ENCODE measurements at places on chromosomes 16 and 17.

GRCh38 chr17:7019839-7020519 is 2.9 kb upstream of the BCL6B start:
- no peak for DNase-seq

DNA sequence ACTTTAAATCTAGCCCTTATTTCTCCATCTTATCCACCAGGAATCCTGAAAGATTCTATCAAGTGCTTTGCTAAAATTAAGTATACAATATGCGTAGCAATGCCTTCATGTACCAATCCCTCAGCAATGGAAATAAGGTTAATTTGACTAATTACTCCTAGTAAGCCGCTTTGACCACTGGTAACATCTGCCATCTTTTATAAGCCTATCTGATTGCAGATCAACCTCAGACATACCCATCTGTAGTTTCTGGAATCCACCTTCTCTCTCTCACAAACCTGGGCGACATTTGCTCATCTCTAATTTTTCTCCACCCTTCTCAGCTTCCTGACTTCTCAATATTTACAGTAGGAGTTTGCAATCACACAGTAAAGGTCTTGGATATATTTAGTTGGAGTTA is 138.8 kb upstream of the CRHR1 start:
- no peak for DNase-seq

DNA sequence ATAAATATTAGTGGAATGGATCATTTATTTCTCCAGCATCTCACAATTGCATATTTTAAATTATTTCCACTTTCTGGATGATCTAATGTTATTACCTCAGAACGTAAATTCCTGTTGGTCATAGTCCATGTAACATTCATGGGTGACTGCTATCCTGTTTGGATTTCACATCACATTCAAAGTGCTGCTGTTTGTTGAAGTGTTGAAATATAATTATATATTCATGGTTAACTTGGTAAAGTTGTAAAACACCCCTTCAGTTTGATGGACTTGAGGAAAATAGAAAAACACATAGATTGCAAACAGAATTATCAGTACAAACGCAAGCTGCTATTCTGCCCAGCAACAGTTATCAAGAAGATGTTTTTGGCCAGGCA is 59.6 kb downstream of the TANGO6 start:
- no peak for DNase-seq

GRCh38 chr17:83190601-83191387 is 111.4 kb downstream of the METRNL start:
- no peak for DNase-seq

GRCh38 chr16:2237102-2237482 is 848 bp downstream of the DNASE1L2 start:
- DNase-seq: no peak

GRCh38 chr17:44110011-44110686 is 13.3 kb downstream of the HDAC5 start:
- no peak for DNase-seq

DNA sequence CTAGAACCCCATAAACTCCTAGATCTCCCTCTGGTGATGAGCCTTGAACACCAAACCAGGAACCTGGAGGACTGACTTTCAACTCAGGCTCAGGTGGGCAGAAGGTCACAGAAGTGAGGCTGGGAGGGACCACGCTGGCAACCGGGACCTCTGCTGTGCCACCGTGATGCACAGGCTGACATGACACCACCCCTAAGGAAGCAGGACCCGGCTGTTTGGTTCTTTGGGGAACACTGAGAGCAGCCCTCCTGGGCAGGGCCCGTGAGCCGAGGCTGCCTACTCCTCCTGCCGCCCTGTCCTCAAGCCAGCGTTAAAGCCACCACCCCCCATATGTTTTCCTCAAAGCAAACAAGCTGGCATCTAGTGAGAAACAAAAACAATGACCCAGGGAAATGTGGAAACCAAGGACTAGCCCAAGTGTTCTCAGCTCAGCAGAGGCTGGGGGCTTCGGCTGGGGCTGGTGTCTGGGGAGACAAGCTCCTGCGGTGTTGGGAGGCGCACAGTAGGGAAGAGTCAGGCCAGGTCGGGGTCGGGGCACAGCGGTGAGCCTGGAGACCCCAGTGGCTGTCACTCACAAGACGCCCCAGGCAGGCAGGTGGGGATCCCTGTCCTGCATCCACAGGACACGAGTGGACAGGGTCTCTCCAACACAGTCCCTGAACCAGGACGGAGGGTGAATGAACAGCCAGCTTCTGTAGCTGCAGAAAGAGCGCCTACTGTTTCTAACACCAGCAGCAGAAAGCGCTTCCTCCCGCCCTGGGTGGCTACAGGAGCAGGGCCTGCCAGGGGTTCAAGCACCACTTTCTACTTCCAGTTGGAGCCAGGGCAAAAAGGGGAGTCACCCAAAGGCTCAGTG is 1.7 kb downstream of the SMIM5 start:
- DNase-seq: no peak

DNA sequence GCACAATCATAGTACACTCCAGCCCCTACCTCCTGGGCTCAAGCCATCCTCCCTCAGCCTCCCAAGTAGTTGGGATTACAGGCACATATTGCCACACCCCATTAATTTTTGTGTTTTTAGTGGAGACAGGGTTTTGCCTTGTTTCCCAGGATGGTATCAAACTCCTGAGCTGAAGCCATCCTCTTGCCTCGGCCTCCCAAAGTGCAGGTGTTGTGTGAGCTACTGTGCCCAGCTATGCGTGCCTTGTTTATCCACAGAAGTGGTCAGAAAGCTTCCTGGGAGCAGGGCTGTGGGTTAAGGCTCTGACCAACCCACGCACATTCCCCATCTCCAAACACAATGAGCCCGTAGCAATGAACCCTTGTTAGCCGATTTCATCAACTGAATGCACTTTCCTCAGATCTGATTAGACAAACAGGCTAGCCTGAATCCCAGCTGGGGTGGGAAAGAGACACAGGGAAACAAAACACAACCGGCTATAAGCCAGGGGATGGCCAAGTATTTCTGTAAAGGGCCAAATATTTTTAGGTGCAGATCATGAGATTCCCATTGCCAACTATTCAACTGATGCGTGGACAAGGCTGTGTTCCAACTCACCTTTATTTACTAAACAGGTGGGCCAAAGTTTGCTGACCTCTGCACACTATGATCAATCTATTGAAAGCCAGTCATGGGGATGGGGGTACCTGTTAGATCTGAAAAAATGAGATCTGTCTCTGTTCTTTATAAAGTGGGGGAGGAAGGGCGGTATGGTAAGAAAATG is 193.6 kb downstream of the CPPED1 start:
- DNase-seq: no peak

- no peak for DNase-seq
These were observed 35.3 kb upstream of the TBC1D3K start for GRCh38 chr17:37888881-37889280.

DNA sequence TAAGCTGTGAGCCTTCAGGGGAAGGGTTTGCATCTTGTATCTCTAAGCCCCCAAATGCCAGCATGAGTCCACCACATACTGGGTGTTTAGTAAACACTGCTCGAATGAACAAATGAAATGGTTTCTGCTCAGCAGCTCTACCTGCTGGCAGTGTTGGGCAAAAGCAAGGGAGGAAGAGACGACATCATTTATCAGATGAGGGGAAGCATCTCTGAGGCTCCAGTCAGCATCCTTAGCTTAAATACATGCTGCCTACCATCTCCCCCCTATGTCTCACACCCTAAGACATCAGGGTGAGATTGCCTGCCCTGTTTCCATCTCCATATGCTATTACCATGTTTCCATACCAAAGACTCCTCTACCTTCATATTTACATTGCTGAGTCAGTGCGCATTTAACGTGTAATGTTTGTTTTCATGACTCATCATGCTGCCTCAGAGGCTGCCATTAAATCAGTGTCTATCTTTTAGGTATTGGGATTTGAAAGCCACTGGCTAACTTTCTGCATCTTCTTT is 379.8 kb downstream of the UTP18 start:
- no peak for DNase-seq

GRCh38 chr16:85757341-85757822 is 6.5 kb upstream of the C16orf74 start:
- DNase-seq: no peak

DNA sequence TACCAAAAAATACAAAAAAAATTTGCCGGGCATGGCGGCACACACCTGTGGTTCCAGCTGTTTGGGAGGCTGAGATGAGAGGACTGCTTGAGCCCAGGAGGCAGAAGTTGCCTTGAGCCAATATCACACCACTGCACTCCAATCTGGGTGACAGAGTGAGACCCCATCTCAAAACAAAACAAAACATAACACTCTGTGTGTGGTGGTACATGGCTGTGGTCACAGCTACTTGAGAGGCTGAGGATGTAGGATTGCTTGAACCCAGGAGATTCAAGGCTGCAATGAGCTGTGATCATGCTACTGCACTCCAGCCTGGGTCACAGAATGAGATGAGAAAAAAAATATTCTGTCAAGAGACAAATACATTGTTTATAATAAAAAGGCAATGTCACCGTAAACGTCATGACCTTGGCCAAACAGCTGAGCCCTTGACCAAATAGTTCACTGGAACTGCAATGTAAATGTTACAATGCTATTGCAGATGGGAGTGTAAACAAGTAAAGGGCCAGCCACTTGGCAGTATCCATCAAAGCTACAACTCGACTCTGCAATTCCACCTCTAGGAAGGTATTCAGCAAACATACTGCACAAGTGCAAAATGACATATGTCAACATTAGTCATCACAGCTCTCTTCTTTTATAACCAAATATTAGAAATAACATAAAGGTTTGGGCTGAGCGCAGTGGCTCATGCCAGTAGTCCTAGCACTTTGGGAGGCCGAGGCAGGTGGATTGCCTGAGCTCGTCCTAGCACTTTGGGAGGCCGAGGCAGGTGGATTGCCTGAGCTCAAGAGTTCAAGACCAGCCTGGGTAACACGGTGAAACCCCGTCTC is 16.9 kb downstream of the EARS2 start:
- no peak for DNase-seq

DNA sequence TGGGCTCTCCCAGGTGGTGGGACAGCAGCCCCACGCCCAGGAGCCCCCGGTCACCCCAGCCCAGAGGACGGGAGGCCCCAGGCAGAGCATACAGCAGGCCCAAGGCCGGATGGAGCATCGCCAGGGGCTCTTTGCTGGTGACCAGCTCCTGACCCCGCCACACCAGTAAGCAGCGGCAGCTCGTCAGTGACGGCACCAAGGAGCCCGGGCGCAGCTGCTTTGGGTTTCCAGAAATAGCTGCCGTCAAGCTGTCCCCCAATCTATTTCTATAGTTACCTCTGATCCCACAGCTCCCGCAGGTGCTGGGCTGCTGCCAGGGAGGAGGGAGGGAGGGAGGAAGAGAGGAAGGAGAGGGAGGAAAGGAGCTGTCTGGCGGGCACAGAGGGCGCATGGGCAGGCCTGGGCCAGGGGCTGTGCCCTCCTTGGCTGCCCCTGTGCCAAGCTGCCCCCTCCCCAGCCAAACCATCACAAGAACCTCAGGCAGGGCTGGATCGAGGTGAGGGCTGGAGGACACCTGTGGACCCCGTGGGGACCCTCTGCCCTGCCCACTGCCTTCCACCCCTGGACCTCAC is 10.8 kb upstream of the RASD1 start:
- DNase-seq: no peak

- no peak for DNase-seq
These were observed 101.6 kb downstream of the CYTH1 start for GRCh38 chr17:78680436-78680835.

DNA sequence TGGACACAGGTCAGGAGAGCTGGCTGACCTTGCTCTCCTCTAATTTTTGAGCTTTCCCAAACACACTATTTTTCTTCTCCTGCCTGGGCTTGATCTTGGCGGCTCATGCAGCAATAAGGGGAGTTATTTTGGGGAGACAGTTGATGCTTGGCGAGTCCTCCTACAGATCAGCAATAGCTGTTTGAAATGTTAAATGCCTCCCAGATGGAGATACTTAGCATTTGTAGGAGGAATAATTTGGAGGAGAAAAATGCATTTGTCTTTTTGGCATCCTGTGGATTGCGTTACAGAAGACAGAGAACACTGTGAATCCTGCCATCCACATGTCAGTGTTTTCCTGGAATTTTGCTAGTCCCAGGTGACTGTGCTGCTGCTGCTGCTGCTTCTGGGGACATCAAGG is 328.0 kb upstream of the XYLT1 start:
- no peak for DNase-seq

GRCh38 chr16:28863929-28864793 is 518 bp downstream of the SH2B1 start:
- no peak for DNase-seq

GRCh38 chr16:6192532-6192931 is 1094.9 kb upstream of the EEF2KMT start:
- no peak for DNase-seq

GRCh38 chr17:36755586-36755985 is 154.2 kb downstream of the MRM1 start:
- DNase-seq: no peak

DNA sequence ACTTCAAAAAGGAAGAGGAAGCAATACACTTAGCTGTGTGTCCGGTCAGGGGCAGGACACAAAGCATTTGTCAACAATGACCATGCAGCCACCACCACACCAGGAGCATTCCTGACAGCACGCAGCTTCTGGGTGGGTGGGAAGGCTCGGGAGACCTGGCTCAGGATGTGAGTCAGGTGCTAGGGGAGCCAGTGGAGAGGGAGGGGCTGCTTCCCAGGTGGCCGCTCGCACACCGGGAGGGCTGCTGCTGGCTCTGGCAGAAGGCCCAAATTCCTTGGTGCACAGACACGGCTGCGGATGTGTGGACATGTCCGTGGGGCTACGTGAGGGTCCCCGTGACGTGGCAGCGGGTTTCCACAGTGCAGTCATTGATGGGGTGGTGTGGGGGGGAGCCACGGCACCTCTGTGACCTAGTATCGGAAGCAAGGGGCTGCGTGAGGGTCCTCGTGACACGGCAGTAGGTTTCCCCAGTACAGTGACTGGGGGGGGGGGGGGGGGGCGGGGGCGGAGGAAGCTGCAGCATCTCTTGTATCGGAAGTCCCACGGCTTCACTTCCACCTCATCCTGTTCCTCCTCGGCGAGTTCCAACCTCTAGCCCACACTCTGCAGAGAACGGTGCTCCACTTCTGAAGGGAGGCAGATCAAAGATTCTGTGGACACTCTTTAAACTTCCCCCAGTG is 112.8 kb downstream of the ZNF778 start:
- DNase-seq: no peak

DNA sequence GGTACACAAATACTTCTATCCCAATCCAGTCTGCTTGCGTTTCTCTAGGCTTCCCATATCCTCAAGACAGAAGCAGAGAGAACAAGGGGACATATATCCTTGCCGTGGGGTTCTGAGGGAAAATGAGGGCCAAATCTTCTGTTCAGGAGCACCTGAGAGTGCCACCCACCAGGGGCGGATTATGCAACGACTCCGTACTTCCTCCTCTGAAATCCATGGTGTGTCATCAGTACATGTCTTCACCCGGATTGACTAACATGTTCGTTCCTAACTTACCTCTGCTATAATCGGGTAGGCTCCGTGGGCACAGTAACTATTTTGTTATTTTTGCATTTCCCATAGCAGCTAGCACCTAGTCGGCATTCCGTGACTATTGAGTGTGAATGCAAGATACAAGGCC is 7.8 kb upstream of the ZNF200 start:
- DNase-seq: no peak

Data from esophagus squamous epithelium (tissue), 5 donors.